Activated gamma-delta T cell treated with Interleukin-2 at 50 U/mL for 16 hours (primary cell): ENCODE measurements at places on chromosomes 2 and 18.

GRCh38 chr18:79624356-79625170 lies 55.0 kb upstream of the CTDP1 start:
- DNase-seq: no peak

DNA sequence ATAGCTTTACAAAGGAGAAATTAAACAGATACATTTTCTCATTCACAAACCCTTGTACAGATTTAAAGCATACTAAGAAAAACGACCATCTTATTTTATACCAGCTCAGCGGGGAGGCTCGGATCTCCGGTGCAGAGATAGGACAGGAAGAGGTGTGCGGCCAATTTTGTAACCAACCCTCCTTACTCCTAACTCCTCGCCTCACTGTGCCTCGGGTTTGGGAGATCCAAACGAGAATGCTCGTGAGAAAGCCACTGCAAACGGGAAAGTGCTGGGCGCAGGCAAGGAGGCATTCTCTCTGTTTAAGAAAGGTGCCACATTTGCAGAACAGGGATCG lies 1.2 kb downstream of the KDSR start:
- no peak for DNase-seq

DNA sequence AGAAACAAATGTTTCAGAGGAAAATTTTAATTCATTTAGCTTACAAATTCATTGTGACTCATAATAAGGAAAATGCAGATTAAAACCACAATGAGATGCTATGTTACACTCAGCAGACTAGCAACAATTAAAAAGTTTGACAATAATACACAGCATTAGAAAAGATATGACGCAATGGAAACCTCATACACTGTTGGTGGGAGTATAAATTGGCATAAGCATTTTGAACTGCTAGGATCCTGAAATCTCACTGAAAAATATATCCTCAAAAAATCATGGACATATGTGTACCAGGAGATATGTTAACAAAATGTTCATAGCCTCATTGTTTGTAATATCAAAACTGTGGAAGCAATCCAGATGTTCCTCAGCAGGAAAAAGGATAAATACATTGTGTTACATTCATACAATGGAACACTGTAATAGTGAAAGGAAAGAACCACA lies 13.7 kb downstream of the CALCRL start:
- no peak for DNase-seq

DNA sequence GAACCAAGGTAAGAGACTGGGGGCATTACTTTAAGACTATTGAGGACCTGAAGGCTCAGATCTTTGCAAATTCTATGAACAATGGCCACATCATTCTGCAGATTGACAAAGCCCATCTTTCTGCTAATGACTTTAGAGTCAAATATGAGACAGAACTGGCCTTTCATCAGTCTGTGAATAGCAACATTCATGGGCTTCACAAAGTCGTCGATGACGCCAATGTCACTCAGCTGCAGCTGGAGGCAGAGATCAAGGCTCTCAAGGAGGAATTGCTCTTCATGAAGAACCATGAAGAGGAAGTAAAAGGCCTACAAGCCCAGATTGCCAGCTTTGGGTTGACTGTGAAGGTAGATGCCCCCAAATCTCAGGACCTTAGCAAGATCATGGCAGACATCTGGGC lies 43.8 kb upstream of the SLC4A10 start:
- DNase-seq: no peak

DNA sequence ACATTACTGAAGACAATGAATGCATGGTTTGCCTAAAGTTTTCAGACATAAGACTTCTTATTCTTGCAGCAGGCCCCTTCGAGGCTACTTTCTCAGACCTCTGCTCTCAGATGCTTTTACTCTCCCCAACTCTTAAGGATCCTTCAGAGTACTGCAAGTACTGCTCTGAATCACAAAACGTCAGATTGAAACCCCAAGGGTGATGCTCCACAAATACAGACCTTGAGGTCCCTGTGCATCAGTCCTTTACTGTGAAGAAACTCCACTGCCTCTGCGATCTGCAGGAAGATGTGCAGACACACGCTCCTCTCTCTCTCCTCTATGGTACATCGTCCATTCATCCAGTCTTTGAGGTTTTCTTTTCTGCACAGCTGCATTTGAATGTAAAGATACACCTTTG lies 52.8 kb downstream of the EIF2AK3 start:
- no peak for DNase-seq

DNA sequence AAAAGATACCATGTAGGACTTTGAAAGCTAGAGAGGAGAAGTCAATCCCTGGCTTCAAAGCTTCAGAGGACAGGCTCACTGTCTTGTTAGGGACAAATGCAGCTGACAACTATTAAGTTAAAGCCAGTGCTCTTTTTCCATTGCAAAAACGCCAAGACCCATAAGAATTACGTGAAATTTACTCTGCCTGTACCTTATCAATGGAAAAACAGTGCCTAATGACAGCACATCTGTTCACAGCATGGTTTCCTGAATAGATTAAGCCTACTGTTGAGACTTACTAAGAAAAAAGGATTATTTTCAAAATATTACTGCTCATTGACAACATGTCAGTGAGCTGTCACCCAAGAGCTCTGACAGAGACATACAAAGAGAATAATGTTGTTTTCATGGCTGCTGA lies 52.9 kb downstream of the ANKRD12 start:
- DNase-seq: no peak

DNA sequence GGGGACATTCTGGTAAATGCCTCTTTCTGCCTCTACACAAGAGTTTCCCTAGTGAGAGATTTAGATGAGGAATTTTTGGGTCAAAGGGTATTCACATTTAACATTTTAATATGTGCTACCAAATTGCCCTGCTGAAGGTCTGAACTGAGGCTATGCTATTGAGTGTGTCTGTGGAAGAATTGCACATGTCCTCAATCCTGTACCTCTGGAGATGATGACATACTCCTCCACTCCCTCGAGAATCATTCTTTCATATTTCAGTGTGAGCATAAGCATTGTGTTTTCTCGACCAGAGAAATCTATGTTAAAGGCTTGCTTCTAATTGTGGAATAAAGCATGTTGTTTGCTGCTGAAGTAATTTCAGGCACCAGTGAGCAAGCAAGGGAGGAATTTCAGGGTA lies 110.5 kb downstream of the TSN start:
- DNase-seq: no peak

GRCh38 chr18:64659196-64659595 lies 510.3 kb upstream of the LINC00305 start:
- no peak for DNase-seq

- no peak for DNase-seq
Measured at GRCh38 chr2:199850218-199850717, 724 bp downstream of the FTCDNL1 start.
